ENCODE measurements at places on chromosomes 7 and 10. TPM values are rescaled to one million over a fixed set of nuclear protein-coding genes. Genes with fewer than 3 reads are reported as not detected.

- DNase-seq = no peak
These were observed 126.8 kb upstream of the PCLO start for GRCh38 chr7:83289419-83289993.

Gene SNCG
- total RNA-seq = 2.7 TPM

Gene AKR1E2
- total RNA-seq = 49.0 TPM

DNA sequence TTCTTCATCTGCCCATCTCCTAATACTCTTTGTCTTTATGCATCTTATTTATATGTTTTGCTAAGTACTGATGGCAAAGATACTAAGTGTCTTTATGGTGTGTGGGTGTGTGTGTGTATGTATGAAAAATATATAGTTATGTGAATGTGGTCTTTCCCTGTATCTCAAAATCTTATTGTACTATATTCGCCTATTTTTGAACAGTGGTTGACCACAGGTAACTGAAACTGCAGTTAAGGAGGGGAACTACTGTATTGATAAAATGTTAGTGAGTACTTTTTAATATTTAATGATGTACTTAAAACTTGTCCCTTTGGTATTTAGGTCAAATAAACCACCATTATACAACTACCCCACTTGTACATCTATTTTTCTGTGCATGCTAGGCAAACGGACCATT lies 85.9 kb downstream of the ADD3 start:
- no peak for DNase-seq

GRCh38 chr10:3265088-3265487 lies 92.5 kb upstream of the PITRM1 start:
- DNase-seq = no peak

Gene UCN3
- total RNA-seq = not detected

Gene CREB5
- total RNA-seq = 8.0 TPM

- DNase-seq = no peak
These were observed 126.6 kb upstream of the RAB11FIP2 start for GRCh38 chr10:118173296-118173695.

GRCh38 chr10:43980715-43981114 lies 332.0 kb upstream of the ZNF32 start:
- DNase-seq = no peak

GRCh38 chr10:15877836-15878576 lies 17.7 kb upstream of the MINDY3 start:
- no peak for DNase-seq

GRCh38 chr10:128976856-128977255 lies 490.2 kb upstream of the MGMT start:
- no peak for DNase-seq

DNA sequence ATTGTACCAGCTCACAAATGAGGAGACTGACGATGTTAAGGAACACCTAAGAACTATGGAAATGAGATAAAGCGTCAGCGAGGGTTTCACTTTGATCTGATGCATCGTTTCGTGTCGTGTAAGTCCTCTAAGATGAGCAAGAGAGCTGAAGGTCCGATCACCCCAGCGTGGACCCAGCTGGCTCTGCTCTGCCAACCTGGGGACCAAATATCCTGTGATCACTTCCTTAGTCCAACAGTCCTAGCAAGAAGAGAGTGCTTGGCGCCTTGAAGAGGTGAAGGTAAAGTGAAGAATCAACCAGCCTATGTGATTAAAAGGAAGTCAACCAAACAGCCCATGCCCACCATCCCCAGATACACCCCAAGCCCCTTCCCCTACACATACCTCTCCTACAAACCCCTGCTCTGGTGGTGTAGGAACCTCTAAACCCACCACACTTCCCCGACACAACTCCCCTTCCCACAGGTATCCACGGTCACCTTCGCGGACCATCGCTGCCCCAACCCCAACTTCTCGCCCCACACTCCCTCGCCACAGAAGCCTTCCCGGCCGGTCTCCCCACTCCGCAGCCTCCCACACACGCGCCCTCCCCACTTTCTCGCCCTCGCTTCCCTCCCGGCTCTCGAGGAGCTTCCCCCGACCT lies 722 bp downstream of the UPF2 start:
- no peak for DNase-seq

Gene LRRC61
- total RNA-seq = 11.7 TPM

GRCh38 chr7:158784270-158784669 lies 45.0 kb downstream of the ESYT2 start:
- no peak for DNase-seq
